AG04450 (cell line): ENCODE measurements at places on chromosomes 2 and 18. TPM values are rescaled to one million over a fixed set of nuclear protein-coding genes. Genes with fewer than 3 reads are reported as not detected.

EPB41L5 gene
- 14.8 and 17.1 TPM in 2 replicates for polyA plus RNA-seq

ANKRD29 gene
- 0.12 and 0.15 TPM in 2 replicates for polyA plus RNA-seq

LRP2 gene
- polyA plus RNA-seq: not detected in 2 replicates

ITPRIPL1 gene
- 3.4 and 3.7 TPM in 2 replicates for polyA plus RNA-seq

OSBPL1A gene
- polyA plus RNA-seq: 41.0 and 56.1 TPM in 2 replicates

DNA sequence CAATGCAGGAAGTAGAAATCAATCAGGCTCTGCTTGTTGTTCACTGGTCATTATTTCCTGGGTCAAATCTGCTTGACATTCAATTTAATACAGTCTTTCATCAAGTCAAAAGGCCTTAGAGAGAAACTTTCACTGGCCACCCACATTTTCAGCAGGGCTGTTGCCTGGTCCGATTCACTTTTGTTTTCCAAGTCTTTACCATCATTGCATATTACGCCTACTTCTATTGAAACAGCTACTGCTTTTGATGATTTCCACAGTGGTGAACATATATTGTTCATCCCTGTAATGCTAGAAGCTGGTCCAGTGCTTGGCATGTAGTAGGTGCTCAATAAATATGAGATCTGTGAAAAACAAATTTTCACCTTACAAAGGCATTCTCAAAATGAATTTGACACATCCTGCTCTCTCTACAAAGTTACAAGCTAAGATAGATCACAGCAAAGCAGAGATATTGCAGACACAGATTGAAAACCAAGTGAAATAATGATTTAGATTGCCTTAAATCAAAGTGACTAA lies 600.1 kb downstream of the ARHGAP15 start:
- no peak for DNase-seq

DNA sequence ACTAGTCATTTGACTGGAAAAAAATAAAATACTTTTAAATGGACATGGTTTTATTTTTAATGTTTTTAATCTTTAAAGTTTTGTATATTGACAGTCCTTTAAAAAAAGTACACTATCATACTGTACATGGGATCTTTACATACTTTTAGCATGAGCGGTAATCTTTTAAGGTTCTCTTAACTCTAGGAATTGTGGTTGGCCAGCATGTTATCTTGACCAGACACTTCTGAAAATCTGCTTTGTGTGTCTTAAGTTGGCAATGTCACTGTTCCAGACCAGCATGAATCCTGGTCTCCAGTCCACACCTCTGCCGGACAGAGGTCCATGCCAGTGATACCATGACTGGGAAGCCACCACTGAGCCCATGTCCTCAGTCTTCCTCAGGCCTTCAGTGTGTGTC lies 17.7 kb downstream of the ITGB1BP1 start:
- DNase-seq: no peak

DNA sequence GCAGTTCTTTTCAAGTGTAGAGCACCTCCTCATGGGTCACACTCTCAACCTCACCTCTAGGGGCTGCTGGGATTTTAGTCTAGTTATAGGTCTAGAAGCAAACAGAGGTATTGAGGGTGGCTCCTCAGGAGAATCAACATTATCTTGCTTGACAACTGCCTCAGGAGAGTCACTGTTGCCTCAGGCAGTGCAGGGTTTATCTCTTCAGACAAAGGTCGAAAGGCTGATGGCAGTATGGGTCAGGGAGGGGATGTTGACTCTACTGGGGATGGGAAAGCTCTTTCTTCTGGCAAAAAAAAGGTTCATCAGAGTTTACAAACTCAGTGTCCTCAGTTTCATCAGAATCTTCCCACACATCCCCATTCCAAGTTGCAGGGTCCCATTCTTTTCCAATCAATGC lies 24.0 kb downstream of the DTNA start:
- DNase-seq: no peak

- no peak for DNase-seq
Measured at GRCh38 chr18:34158881-34159690, 65.6 kb downstream of the NOL4 start.

- DNase-seq: no peak
Measured at GRCh38 chr2:99488539-99489062, 1.2 kb downstream of the REV1 start.

DNA sequence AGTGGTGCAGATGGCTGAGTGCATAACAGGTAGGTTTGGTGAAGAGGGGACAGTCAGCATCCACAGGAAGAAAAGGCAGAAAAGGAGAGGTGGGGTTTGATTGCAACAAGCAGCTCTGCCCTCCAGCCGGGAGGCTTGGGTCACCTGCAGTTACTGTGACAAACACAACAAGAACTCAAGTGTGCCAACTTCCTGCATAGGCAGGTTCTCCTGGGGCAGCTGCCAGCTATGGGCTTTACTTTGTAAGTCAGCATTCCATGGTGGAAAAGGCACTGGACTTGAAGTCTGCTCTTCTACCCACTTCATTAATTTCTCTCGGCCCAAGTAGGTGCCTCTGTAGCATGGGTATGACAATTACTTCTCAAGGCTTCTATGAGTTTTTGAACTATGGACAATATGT lies 98.9 kb downstream of the MYT1L start:
- no peak for DNase-seq

GRCh38 chr2:58571181-58571852 lies 330.2 kb upstream of the FANCL start:
- DNase-seq: peak; percentile 23

- DNase-seq: no peak
Measured at GRCh38 chr2:84959095-84959565, 11.8 kb upstream of the KCMF1 start.

DNA sequence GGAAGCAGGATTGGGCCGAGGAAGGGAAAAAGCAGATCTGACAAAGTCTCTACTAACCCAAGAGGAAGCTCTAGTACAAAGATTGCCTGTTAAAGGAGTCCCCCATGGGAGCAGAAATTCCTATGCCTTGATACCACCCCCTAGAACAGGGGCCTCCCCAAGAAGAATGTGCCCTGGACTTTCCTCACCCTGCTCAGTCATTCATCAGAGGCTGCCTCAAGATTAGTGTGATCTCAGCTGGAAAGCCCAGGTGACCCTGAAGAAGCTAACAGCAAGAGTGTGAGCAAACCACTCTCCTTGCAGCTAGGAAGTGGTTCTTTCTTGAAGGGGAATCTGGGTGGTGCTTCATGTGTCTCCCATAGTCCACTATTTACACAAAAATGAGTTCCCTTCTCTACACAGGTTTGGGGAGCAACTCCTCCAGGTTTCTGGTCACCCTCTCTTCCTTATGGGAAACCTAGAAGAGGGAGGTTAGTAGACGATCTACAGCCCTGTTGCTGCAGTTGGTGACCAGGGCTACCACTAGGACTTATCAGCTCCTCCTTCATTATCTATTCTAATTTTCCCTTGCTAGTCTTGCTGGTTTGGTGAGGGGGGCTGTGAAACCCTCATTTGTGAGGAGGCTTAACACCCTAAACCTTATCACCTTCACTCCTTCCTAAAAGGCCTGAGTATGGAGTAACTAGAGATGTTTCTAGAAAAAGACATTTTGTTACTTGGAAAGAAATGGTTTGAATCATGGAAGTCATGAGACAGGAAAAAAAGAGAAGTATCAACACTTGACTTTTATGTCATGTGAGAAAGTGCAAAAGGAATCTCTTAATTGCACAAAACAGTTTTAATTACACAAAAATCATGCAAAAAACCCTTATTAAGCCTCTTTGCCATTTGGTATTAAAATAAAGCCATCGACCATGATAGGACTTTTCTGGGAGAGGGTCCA lies 2.9 kb upstream of the WDR7 start:
- DNase-seq: no peak

DNA sequence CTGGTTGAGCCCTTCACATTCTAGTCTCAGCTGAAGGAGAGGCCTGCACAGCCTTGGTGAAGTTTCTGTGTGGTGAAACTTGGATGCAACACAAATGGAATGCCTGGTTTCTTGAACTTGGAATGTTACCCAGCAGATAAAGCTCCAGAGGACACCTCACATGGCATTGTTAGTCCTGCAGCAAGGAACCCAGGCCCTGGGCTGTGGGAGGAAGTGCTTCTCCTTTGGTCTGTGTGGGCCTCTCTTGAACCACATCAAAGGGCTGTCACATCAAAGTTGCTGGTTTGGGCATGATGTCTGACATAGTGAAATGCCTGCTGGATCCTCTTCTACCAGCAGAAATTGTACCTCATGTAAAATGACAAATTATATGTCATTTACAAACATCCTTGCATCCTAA lies 198.5 kb downstream of the FHOD3 start:
- no peak for DNase-seq

DNA sequence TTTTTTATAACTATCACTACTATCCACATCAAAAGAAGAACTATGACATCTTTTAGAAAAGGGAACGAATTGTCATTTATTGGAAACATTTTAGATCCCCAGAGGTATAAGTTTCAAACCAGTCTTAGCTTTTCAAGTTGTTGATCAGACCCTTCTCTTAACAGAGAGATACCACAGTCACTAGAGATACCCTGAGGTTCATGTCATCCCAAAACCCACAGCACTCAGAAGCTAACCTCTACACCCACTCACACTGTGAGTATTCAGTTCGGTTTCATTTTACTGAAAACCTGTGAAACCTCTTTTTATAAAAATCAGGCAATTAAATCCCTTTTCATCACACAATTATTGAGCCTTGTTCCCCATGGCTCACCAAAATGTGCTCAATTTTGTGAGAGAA lies 156.2 kb downstream of the DTNA start:
- no peak for DNase-seq

DNA sequence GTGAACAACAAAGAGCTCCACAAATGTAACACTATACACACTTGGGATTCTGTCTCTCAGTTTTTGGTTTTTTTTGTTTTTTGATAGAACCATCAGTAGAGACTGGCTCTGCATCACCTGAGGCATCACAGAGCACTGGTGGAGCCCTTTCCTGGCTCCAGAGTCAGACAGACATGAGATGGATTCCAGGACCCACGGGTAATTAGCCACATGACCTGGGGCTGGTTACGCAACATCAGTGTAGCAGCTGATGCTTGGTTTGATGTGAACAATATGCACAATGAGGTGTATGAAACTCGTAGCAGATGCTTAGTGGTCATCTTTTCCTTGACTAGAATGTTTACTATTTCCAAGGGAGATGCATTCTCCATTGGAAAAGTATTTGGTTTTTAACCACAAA lies 40.7 kb downstream of the CMPK2 start:
- DNase-seq: no peak

GRCh38 chr2:190889175-190889943 lies 8.7 kb downstream of the GLS start:
- no peak for DNase-seq

DNA sequence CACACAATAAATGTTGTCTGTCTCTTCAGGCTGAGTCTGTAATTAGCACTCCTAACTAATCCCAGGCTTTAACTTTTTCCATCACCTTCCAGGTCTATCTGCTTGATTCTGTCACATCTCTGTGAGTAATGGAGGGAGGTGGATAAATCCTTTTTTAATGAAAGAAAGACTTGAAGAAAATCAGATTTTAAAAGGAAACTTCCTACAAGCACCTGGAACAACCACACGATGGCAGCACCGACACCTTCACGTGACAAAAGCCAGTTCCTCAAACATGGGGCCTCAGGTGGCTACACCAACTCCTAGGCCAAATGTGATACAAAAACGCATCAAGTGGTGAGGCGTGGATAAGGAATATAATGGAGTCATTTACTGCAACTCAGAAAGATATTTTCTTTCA lies 41.8 kb downstream of the TGFBRAP1 start:
- no peak for DNase-seq
